ENCODE measurements at places on chromosomes 1 and 21. TPM values are rescaled to one million over a fixed set of nuclear protein-coding genes. Genes with fewer than 3 reads are reported as not detected.

Gene ANGPTL3
- total RNA-seq, result not detected

Gene IL10
- total RNA-seq, result 2.9 TPM

GRCh38 chr1:177669161-177669560, 300.7 kb downstream of the SEC16B start:
- DNase-seq, result no peak

DNA sequence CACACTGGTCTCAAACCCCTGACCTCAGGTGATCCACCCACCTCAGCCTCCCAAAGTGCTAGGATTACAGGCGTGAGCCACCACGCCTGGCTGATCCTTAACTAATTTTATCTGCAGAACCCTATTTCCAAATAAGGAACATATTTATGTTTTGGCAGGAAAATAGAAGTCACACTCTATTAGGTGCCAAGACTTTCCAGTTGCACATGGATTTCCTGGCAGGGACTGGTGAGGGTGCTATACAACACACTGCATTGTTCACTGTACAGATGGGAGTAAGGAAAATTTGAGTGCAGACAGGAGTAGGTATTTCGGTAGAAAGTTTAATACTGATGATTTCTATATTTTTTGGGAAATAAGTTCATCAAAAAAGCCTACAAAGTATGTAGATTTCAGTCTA, 605.3 kb upstream of the B3GALT2 start:
- no peak for DNase-seq

DNA sequence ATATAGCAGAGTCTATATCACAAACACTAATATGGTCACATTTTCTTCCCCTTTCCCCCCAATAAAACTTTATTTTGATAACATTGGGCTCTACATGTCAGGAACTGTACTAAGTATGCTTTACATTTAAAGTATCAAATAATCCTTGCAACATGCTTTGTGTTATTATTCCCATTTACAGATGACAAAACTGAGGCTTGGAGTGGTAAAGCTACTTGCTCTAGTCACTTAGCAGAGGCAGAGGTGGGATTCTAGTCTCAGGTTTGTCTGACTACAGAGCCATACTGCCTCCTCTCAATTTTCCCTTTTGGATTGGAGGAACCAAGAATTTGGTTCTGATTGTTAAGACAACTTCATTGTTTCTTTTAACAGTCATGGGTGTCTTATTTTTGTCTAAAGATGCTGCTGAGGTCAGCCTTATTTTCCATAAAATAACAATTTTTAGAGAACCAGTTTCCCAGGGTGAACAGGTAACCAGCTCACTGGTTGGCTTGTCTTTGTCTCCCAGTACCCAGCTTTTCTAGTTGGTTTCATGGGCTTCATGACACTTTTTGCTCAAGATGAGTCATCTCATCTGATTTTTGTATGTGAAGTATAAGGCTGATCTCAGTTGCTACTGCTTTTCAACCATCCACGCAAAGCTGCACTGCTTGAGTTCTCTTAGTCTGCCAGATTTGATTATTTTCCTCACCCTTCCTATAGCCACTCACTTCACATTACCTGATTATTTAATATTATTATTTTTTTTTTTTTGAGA, 81.0 kb upstream of the ARID1A start:
- DNase-seq, result no peak

GRCh38 chr1:118116909-118117308, 68.1 kb downstream of the SPAG17 start:
- no peak for DNase-seq

All from mucosa of descending colon (tissue), 3 donors.